ENCODE measurements at places on chromosomes 1 and 21. TPM values are rescaled to one million over a fixed set of nuclear protein-coding genes. Genes with fewer than 3 reads are reported as not detected.

DNA sequence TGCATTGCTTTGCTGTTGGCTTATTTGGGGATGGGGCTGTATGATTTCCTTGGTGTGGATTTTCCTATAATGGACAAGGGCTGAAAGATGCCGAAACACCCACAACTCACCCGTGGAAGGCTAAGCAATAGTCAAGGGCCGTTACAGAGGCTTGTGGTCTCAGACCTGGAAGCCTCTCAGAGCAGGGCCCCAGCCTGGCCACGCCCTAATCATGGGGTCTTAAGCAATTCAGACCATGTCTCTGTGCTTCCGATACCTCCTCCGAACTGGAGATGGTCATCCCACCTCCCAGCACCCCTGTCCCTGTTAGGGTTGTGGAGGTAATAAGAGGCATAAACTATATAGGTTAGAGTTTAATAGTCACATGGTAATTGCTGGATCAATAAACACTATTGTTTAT lies 3.4 kb downstream of the ABCG1 start:
- no peak for DNase-seq

- peak; percentile 63 for DNase-seq
These were observed 465.2 kb downstream of the USP25 start for GRCh38 chr21:16194788-16195537.

RAVER2 gene
- total RNA-seq: 9.2 TPM

C8A gene
- total RNA-seq: not detected

AQP10 gene
- 0.64 TPM for total RNA-seq

RNU1-2 gene
- total RNA-seq: under 0.01 TPM

CHI3L1 gene
- total RNA-seq: 98.6 TPM

DNA sequence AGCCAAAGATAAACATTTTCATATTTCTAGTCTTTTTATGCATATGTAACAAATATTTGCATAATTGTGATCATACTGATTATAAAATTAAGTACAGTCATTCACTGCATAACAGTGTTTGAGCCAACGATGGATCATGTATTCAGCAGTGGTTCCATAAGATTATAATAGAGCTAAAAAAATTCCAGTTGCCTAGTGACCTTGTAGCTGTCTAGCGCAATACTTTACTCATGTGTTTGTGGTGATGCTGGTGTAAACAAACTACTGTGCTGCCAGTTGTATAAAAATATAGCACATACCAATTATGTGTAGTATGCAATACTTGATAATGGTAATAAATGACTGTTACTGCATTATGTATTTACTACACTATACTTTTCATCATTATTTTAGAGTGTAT lies 2.1 kb upstream of the S100A10 start:
- DNase-seq: no peak

- DNase-seq: no peak
These were observed 9.8 kb downstream of the MIXL1 start for GRCh38 chr1:226233293-226233692.

DNA sequence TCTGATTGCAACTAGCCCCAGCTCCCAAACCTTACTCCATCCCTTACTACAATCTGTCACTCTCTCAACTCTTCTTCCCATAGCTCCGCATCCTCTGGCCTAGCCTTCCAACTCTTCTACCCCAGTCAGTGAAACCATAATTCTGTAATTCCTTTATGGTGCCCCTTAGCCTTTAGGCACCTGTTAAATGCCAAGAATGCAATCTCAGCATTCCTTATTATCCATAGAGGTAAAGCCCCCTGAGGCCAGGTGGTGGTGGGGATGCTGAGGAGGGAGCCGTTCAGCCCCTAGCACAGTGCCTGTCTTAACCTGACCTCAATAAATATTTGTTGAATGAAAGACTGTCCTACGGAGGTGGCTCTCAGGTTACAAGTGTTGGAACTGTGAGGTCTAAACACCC lies 14.0 kb downstream of the ATP1A2 start:
- peak; percentile 1 for DNase-seq

DNA sequence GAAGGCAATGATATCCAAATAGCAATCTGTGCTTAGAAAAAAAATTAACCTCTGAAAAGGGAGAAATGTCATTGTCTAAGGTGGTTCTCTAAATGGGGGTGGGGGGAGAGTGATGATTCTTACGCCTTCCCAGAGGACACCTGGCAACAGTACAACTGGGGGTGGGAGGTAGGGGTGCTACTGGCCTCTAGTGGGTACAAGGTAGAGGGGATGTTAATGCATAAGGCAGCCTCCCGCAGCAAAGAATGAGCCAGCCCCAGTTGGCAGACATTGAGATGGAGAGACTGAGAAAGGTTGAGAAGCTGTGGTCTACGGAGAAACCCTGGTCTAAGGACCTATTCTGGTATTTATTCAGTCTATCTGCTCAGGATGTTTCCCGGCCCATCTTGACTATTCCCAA lies 472.2 kb upstream of the RUNX1 start:
- DNase-seq: no peak

- DNase-seq: no peak
These were observed 3.0 kb downstream of the OLFM3 start for GRCh38 chr1:101993710-101994109.

DNA sequence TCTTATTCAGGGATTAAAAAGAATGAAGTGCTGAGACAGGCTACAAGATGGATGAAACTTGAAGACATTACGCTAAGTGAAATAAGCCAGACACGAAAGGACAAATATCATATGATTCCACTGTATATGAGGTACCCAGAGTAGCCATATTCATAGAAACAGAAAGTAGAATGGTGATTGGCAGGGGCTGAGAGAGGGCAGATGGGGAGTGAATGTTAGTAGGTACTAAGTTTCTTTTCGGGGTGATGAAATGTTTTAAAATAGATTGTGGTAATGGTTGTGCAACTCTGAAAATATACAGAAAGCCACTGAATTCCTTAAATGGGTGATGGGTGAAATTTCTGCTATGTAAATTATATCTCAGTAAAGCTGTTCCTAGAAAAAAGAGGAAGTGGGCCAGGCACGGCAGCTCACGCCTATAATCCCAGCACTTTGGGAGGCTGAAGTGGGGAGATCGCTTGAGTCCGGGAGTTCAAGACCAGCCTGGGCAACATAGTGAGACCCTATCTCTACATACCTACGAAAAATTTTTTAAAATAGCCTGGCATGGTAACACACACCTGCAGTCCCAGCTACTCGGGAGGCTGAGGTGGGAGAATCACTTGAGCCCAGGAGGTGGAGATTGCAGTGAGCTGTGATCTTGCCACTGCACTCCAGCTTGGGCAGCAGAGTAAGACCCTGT lies 15.9 kb downstream of the SLC27A3 start:
- peak; percentile 53 for DNase-seq

- DNase-seq: peak; percentile 22
These were observed 149.1 kb upstream of the L1TD1 start for GRCh38 chr1:62045574-62045973.

PLA2G2C gene
- total RNA-seq: not detected

DNA sequence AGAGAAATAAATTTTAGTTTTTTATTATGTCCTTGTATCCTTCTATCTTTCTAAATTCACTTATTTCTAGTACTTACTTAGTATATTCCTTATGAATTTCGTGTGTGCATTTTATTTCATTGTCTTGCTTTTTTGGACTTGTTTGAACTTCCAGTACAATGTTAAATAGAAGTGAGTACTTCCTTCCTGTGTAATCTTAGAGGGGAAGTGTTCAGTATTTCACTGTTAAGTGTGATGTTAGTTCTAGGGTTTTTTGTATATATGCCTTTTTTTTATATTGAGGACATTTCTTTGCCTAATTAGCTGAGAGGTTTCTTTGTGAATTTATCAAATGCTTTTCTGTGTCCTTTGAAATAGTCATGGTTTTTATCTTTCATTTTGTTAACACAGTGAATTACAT lies 10.7 kb downstream of the LYPLAL1 start:
- no peak for DNase-seq

DNA sequence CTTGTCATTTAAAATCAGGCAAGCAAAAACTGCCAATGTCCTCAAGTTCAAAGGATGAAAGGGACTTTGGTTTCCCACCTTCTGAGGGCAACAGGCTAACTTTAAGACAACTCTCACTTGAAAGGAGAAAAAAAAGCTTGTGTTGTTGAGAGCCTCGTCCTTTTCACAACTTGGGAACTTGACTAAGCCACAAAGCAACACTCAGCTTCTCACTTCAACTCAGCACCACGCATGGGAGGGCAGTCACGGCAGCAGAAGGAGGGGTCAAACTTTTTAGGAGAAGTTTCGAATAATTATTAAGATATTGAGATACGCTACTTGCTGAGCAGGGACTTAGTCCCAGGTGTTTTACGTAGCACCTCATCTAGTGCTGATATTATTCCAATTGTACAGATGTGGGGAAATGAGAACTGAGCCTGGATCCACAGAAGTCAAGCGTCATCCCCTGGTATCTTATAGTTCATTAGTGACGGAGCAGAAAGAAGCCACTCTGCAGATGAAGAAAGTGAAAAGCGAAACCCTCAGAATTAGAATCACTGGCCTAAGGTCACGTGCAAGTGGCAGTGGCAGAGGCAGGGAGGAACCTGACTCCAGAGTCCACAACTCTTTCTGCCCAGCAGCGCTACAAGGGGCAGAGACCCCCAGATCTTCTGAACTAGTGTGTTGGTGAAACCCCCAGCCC lies 83.6 kb downstream of the JAK1 start:
- DNase-seq: no peak

CD1E gene
- 1.3 TPM for total RNA-seq

- DNase-seq: peak; percentile 34
These were observed 51.9 kb downstream of the AGPAT3 start for GRCh38 chr21:43916691-43917514.

GRCh38 chr1:97350662-97351061 lies 570.2 kb downstream of the DPYD start:
- no peak for DNase-seq

DNA sequence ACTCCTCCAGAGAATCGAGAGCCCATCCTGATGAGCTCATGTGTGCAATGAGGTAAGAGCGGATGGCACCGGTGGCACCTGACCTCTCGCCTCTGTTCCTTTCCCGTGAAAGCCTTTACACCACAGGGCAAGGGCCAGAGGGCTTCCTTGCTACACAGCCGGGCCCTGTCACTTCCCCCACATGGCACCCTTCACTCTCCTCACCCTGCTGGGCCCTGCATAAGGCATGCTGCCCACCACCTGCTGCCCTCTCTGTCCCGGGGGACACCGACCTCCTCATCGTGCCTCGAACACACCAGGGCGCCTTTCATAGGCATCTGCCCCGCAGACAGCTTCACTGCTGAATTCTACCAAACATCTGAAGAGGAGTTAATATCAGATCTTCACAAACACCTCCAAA lies 45.1 kb upstream of the C1orf174 start:
- no peak for DNase-seq

NTRK1 gene
- total RNA-seq: not detected

DNA sequence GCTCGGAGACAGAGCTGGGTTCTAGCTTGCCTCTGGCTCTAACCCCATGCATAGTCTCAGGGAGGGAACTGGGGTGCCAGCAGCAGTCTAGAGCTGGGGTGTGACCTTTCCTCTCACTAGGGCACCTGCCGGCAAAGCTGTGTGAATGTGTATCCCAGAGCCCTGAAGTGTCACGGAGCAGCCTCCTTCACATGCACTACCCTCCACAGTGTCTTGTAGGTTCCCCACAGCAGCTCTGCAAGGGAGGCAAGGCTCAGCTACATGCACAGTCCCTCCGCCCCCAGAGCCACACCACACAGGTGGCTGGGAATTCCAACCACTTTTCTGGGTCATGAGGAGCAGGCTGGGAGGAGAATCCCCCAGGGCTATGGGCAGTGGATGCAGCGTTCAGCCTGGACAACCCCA lies 7.7 kb upstream of the HPCA start:
- DNase-seq: no peak

TOR3A gene
- 33.8 TPM for total RNA-seq

DNA sequence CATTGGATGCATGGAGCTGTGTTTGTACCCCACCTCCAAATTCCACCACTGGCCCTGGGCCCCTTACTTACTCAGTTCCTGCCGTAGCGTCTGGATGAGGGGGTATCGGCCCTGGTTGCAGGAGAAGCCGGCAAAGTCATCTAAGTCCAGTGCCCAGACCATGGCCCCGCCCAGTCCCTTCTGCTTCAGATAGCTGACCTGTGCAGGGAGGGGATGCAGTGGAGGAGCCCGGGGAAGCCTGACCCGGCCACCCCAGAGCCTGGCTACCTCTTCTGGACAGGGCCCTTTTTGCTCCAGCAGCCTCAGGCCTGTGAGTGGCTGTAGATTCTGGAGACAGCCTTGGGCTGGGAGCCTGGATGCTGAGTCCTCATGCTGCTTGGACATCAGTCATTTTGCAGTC lies 11.8 kb downstream of the CHIT1 start:
- DNase-seq: no peak

DNA sequence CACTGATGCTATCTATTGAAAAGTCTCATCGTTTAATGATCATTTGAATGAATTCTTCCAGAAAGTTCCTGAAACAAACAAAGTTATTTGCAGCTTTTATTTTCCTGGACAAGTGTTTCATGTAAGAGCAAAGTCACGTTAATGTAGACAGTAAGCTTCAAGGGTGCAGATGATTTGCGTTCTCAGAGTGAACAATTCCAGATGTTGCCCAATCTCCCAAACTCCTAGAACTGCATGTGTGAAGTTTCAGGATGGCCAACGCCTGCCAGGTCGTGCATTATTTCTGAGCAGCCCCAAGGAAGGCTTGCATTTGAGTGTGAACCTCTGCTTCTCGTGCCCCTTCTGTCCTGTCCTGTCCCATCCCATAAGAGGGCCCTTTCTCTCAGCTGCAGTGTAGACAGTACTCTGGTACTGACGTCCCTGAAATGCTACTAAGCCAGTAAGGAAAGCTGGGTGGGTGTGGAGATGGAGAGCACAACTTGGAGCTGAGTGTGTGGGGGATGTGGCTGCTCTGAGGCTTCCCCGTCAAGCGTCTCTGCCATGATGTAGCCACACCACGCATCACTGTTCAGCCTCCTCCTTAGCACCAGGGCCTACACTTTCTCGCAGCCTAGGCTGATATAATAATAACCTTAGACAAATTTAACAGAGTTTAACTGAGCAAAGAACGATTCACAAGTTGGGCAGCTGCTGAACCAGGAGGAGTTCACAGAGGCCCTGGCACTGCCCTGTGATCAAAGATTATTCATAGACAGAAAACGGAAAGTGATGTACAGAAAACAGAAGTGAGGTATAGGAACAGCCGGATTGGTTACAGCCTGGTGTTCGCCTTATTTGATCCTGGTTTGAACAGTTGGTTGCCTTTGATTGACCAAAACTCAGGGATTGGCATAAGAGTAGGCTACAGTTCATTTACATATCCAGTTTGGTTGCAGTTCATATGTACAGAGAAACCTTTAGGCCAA lies 50.4 kb downstream of the RHOU start:
- DNase-seq: no peak

DNA sequence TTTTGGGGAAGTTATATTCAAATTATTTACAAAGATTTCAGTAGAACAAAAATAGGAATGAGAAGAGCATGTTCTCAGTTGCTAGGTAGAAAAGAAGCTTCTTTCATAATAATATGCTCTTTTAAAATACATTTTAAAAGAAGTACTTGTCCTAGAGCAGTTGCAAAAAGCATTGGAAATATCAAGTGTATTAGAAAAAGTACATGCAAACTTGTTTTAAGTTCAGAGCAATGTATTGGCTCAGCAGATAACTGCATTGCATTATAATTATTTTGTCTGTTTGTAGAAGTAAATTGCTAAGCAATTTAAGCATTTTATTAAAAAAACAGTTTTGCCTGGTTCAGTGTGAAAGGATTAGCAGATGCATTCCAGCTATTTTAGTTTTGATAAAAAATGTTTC lies 806.4 kb downstream of the USP25 start:
- no peak for DNase-seq

GRCh38 chr1:21027805-21028204 lies 148.9 kb downstream of the EIF4G3 start:
- no peak for DNase-seq

Data from lung (tissue), 17 donors.